Activated CD8-positive, alpha-beta memory T cell treated with anti-CD3 and anti-CD28 coated beads, Interleukin-2, amount 10 ng/mL, durations not matched to agents 7 days and 5 days (primary cell): ENCODE measurements at places on chromosomes 5 and 9.

DNA sequence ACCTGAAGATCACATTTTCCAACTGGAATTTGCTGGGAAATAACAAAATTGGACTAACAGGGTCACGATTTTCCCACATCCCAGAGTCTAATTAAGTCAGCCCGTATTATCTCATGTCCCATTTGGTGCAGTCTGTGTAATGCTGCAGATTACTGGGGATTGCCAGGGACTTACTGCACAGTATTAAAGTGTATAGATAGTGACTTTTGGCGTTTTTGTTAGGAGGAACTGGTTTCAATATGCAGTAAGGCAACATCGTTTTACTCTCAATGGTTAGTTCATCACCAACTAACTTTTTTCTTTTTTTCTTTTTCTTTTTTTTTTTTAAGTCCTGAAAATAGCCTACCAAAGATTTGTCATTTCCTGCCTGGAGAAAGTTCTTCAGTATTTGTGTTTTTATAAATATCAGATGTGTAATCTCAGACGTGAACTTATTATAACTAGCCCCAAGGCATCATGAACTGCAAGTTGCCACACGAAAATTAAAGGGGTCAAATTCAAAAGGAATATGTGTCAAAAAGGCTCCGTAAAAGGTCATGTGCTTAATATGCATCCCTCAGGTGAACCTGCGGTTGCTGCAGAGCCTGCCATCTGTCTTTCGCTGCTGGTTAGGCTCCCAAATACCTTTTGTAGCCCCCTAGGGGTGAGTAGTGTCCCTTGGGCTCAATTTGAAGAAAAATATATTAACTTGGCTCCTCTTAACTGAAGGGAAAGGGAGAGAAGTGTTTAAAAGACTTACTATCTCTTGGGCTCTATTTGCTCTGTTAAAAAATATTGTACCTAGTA is 176.7 kb upstream of the ADAMTSL1 start:
- DNase-seq = no peak

DNA sequence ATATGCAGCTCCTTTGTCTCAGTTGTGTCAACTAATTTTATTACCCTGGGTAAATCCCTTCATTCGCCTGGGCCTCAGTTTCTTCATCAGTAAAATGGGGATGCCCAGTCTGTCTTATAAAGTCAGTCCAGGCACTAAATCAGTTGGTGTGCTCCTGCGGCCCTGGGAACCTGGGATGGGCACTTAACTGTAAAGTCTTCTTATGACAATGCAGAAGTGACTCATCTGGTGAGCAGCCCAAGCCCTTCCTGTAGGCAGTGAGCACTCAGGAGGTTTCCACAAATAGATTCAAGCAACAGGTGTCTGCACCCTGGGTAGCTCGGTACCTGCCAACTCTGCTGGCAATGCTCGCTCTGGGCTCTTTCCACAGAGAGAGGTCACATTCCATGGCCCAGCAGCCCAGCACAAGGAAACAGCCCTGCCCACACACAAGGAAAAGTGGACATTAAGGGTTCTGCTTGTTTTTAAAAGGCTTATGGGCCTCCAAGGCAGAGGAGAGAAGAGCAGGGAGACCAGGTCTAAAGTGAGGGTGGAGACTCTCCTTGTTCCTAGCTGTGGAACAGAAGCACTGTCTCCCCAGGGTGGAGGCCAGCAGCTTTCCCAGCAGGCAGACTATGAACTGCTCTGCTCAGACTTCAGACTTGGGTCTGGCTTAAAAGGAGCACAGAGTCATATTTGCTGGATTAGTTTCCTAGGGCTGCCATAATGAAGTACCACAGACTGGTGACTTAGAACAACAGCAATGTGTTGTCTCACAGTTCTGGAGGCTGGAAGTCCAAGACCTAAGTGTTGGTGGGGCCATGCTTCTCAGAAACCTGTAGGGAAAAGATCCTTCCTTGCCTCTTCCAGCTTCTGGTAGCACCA is 89.7 kb upstream of the ADRA1B start:
- DNase-seq = peak; percentile 41

GRCh38 chr5:90285581-90285980 is 124.0 kb downstream of the CETN3 start:
- DNase-seq = no peak

GRCh38 chr5:57692582-57693487 is 210.2 kb upstream of the ACTBL2 start:
- DNase-seq = no peak

GRCh38 chr9:129567842-129568559 is 52.9 kb downstream of the C9orf50 start:
- DNase-seq = no peak

GRCh38 chr5:127849891-127850290 is 146.7 kb downstream of the CCDC192 start:
- no peak for DNase-seq

GRCh38 chr9:95004411-95005277 is 278.1 kb downstream of the AOPEP start:
- DNase-seq = no peak

DNA sequence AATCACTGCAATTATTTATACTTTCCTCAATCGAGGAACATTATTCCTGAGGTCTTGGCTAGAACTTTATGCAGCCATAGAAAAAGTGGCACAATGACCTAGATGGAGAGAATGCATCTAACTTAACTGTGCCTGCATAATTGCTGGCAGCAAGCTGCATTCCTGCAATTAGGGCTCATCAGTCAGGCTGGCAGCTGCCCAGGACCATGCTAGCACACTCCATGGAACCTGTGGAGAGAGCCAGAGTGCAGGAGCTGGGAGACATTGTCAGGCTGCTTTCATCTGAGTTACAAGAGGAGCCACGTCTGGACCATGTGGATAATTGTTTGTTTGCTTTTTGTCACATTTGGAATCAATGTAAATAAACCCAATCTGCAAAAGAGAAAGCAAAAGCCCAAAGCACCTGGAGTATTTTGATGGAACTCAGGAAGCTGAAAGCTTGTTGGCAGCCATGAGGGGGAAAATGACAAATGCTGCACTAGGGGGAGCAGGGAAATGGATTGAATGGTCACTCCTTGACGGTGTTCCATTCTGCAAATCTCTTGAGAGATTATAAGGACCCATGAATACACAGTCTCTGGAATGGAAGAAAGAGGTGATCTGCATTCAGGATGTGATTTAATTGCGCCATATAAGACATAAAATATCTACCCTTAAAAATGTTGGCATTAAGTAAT is 839.9 kb downstream of the MAT2B start:
- DNase-seq = no peak

GRCh38 chr9:65430221-65430620 is 145.2 kb upstream of the FOXD4L5 start:
- DNase-seq = no peak

DNA sequence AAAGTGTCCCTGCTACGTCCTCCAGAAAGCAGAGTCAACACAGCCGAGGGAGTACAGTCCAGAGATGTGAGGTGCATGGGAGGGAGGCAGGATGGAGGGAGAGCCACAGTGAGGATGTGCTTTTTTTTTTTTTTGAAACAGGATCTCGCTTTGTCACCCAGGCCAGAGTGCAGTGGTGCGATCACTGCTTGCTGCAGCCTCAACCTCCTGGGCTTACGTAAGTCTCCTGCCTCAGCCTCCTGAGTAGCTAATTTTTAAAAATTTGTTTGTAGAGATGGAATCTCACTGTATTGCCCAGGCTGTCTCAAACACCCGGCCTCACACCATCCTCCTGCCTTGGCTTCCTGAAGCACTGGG is 33.2 kb upstream of the ALDH1B1 start:
- DNase-seq = no peak
